CD4-positive, alpha-beta T cell treated with Interleukin-6 for 4 hours (primary cell): ENCODE measurements at places on chromosomes 7 and 10.
A peak's percentile ranks its signal among the peaks of the same experiment; 100 is the strongest.

- DNase-seq, result peak; percentile 78
Observed at GRCh38 chr7:102415685-102416225, 17.6 kb upstream of the ORAI2 start.

GRCh38 chr7:127413962-127414361, 21.5 kb upstream of the ZNF800 start:
- DNase-seq, result no peak

DNA sequence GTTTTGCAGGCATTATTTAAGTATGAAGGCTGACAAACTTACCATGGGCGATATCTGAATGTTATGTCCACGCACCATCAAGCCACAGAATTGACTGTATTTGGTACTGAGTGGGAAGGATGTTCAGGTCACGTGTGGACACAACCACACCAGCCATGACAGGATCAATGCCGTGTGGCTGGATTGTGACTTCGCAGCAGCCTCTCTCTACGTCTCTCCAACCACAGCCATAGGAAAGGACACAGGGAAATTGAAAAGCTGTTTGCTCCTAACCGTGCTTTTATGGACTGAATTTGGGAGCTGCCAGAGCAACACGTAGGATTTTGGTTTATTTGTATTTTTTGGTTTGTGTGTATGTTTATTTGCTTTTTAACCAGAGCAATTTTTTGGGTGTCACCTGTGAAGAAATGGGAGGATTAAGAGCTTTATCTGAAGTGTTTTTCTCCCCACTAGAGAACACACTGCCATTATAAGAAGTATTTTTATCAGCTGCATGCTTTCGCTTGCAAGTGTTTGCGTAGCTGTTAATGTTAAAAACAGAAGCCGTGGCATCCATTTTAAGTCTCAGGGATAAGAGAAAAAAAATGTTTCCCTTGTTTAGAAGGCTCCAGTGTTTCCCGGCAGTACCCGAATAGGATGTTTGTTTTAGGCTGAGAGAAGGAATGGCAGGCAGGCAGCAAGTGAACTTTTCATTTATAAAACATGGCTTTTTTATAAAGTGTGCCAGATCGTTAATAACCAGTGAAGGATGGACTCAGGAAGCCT, 401.1 kb upstream of the NFE2L3 start:
- DNase-seq, result no peak

DNA sequence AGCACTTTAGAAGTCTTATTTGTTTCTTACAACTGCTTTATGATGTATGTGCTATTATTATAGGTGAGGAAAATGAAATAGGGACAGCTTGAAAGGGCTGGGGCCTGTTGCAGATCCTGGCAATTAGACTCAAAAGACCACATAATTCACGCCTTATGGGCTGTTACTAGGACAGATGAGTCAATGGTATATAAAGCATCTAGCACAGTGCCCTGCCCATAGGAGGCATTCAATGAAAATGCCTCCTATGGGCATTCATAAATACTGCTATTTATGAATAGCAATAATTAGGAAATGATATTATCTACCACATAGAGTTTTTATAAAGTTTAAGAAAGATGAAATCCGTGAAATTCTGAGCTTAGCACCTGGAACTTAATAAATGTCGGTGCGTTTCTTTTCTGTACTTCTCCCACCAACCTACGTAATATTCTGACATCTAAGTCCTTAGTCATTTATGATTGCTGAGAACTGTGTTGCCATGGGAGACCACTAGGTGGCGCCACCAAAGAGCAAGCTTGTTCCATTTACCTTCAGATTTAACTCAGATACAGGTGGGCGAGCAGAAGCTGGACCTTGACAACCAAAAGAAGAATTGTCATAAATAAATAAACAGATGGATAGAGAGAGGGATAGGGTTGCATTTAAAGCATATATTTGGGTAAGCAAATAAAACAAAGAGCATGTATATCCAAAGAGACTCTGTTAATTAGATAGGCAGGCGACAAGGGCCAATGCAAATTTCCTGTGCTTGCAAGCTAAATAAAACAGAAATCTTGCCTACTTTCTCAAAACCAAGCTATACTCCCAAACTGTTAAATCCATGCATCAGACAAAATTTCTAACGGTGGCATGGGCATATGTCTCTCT, 699.9 kb downstream of the INHBA start:
- DNase-seq, result no peak

GRCh38 chr10:56360583-56360966, 484 bp downstream of the ZWINT start:
- DNase-seq, result no peak

DNA sequence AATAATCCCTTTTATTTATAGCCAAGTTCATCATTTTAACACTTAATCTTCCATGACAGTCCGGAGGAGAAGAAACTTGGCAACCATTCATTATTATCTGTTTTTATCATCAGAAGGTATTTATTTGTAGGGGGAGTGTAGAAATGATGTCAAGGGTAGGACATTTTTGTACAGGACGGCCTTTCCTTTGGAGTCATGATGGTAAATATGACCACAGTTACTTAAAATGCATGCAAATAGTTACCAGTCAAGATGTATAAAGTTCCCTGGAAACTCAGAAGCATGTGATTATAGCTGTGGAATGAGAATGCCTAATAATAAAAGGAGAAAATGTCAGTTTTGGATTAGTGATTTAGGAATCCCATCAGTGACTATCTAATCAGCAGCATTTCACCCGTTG, 183.1 kb upstream of the PRPS1L1 start:
- DNase-seq, result no peak

DNA sequence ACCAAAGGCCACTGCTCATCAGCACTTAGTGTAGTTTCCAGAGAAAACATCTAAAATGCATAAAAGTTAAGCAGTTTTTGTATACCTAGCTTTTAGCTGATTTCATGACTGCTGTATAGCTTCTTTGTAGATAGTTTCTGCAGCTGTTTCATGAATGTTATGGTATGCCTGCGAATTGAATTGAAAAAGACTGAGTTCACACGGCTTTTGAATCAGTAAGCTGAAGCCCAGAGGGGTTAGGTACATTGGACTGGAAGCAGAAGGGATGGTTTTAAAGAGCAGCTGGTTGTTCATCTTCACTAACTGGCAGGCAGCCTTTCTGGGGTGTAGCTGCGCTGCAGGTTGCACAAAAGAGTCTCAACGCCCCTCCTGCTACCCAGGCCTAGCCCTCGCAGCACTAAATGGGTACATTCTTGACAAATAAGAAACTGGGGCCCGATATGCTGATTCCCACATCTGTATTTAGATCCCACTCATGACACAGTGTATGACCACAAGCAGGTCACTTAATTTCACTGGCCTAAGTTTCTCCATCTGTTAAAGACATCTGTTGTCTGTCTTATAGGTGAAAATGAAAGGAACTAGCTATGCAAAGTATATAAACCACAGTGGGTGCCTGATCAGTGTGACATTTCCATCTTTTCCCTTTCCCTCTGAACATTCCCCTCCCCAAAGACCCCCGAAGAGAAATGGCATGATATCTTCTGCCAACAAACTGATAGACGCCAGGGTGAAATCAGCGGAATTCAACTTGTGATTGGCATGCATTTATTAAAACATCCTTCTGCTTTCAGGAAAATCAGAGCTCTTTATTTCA, 85.9 kb upstream of the AGBL3 start:
- DNase-seq, result no peak

- no peak for DNase-seq
Observed at GRCh38 chr7:129495987-129496386, 6.3 kb upstream of the SMKR1 start.

DNA sequence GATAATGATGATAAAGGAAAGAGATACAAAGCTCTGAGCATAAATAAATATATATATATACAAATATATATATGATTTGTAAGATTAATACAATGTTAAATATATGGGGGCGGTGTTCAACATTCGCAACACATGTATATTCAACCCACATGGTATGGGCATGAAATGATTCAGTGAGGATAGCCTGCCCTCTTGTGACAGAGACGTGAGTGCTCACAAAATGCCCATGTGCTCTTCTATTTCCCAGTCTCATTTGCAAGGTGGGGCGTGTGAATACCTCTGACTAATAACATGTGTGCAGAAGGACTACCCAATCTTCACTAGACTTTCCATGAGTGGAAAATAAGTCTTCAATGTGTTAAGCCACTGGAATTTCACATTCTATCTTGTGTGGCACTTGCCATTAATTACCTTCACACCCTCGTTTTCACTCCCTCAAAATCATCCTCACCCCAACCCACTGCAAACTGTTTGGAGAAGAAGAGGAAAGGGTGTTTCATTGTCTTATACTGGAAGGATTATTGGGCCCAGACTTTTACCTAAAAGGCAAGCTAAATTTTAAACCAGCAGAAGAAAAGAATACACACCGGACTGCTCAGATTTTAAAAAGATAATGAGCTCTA, 26.9 kb downstream of the ASAH2 start:
- no peak for DNase-seq

- peak; percentile 63 for DNase-seq
Observed at GRCh38 chr7:130071701-130072622, 1.6 kb downstream of the KLHDC10 start.

DNA sequence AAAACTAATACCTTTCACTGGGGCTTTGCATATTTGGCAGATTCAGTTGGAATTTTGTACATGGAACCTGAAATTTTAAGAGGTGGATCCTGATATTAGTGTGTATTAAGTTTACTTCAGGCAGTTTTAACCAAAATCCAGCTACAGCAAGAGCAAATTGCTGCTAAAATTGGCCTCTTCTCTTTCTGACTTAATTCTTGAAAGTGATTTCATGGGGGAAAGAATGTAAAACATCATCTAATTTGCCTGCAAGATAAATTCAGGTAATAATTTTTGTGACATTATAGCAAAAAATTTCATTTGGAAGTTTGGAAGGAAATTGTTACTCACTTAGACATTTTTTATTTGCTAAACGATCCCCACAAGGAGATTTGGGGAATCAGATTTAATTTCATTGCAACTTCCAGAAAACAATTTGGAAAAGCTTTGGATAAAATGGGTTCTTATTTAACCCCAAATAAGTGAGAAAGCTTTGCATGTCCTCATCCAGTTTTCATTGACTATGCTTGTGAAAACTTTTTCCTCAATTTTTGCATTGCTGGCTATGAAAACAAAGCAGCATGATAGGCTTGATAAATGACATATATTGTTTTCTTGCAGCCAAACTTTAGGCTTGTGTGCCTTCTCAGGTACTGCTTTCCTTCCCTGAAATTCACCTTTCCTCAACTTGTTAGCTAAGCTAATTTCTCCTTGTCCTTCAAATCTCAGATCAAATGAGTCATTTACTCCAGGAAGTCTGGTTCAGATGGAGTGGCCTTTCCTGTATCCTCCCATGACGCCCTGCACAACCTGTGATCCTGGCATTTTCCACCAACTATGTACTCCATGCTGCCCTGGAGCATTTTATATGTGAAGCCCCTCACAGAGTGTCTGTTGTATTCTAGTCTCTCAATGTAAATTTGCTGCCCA, 27.4 kb upstream of the ZNF438 start:
- no peak for DNase-seq

GRCh38 chr10:54094321-54094720, 706.7 kb downstream of the PCDH15 start:
- no peak for DNase-seq

DNA sequence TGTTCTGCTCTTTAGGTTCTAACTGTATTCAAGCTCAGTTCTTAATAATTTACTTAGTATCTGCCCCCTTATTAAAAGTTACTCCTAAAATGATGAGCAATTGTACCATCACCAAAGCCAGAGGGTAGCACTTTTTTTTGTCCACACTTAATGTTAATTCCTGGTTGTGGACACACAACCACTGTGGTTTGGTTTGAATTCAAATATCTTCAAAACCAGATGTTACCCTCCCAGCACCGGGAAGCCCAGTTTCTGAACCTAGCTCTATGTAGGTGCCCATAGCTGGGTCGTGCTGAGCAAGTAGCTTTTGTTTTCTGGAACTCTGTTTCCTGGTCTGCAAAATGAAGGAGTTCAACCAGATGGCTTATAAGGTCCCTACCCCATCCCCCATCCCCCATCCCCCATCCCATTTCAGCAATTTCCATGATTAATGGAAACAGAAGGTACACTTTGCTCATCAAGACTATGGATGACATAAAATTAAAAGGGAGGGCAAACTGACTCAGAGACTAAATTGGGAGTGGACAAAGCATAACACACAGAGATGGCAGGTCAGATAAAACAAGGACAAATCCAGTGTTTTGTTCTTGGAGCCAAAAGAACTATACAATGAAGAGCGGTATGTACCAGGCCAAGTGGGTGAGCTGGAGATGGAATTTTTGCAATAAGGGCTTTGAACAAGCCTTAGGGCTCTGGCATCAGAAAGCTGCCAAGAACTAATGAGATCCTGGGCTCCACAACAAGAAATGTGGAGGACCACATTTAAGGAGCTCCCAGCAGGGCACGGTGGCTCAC, 56.7 kb downstream of the DLG5 start:
- DNase-seq, result no peak

GRCh38 chr10:32047881-32048280, 8.3 kb downstream of the KIF5B start:
- no peak for DNase-seq

DNA sequence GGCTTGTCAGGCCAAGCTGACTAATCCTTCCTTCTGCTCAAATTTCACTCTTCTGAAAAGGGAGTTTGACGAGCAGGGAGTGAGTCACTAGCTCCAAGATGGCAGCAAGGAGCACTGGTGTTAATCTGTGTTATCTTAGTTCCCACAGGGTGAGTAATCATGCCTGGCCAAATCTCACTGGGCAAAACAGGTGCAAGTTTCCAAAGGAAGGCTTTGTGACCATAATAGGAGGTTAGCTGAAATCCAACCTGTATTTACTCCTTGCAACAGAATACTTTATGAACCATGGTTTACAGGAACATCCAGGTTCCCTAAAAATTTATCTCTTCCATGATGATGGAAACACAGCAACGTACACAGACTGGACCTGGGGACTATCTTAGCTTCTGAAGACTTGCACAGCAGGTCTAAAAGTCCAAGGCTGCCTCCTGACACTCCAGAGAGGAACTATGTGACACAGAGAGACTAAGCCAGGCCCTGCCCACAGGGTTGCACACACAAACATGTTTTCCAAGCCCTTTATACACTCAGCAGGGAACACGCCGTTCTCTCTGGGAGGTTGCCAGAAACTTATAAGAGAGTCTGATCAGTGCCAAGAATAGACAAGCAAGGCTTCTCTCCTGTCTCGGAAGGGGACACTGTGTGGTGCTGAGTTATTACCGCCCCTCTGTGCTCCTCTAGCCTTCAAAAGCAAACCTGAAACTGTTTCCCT, 46.3 kb downstream of the PDK4 start:
- no peak for DNase-seq

DNA sequence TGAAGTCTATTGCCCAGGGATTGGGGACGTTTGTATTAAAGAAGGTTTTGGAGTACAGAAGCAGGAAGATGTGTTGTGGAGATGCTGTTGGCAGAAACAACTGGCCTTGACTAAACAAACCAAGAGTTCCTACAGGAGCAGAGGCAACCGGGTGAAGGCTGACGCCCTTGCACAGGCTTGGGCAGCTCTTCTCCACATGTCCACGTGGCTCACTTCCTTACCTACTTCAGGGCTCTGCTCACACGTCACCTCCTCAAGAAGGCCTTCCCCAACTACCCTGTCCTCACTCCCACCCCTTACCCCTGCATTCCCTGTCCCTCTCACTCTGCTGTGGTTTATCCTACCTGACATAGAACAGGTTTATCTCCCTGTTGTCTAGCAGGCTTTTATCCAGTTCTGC, 59.9 kb upstream of the JAZF1 start:
- no peak for DNase-seq
